ENCODE measurements at places on chromosomes 7 and 10. TPM values are rescaled to one million over a fixed set of nuclear protein-coding genes. Genes with fewer than 3 reads are reported as not detected.

The FUOM gene
- total RNA-seq: 46.6 TPM

The NPC1L1 gene
- not detected for total RNA-seq

DNA sequence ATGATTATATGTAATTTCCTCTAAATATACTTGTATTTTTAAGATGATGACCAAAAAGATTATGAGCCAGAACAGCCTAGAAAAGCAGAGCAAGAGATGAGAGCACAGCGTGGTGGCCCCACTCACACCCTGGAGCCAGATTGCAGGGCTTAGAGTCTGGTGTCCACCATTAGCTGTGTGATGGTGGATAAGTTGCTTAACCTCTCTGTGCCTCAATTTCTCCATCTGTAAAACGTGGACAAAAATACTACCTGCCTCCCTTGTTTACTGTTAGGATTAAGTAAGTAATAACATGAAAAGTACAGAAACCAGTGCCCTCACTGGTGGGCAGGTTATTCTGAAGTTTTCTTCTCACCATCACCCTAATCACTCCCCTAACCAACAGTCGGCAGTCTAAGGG lies 212.3 kb downstream of the COBL start:
- no peak for DNase-seq

The ASZ1 gene
- not detected for total RNA-seq

GRCh38 chr7:141014125-141014523 lies 628 bp downstream of the MRPS33 start:
- DNase-seq: no peak

DNA sequence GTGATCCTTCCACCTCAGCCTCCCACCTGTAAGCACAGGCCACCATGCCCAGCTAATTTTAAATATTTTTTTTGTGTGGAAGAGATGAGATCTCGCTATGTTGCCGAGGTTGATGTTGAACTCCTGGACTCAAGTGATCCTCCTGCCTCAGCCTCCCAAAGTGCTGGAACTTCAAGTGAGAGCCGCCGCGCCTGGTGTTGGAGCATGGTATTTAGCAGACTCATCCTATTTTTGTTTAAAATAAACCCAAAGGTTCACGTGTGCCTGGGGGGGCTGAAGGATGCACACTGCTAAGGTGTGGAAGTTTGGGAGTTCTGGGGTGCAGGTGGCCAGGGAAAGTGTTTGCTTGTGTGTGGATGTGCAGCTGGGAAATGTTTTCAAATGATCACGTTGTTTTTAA lies 18.1 kb downstream of the PDGFA start:
- no peak for DNase-seq

The SP8 gene
- total RNA-seq: not detected

GRCh38 chr7:137816696-137817320 lies 30.0 kb downstream of the DGKI start:
- no peak for DNase-seq

GRCh38 chr7:24705461-24705954 lies 51.8 kb downstream of the GSDME start:
- DNase-seq: no peak

The SFR1 gene
- total RNA-seq: 12.3 TPM

- DNase-seq: no peak
Observed at GRCh38 chr7:11447106-11447505, 384.9 kb downstream of the THSD7A start.

DNA sequence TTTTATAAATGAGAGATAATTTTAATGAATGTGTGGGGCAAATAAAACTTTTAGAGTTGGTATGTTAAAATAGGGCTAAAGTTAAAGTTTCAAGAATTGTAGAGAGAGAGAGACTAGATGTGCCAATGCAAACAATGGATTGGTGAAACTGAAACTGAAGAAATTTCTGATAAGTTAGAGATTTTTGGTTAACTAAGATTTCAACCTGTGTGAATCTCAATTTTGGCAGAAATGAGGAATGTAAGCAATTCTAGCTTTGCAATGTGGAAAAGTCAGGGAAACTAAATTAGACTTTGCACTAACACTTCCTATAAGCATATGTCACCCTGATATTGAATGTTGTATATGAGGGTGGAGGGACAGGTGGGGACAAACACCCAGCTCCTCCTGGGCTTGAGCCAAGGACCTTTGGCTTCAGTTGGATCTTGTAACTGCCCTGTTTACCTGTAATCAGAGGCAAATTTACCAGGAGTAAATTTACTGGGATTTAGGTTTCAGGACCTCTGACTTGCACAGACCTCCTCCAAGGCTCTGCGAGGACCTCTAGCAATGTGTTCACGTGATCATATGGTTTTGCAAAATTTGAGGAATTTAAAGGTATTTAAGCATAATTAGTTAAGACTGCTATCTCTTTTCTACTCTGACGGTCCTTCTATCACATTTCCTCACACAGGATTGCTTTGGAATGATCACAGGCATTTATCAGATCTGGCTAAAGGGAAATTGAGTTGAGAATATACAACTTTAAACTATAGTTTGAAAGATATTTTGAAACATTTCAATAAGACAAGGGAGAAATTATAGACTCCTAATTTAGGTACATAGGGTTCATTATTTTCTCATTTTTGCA lies 33.1 kb upstream of the RPA3 start:
- no peak for DNase-seq
